ENCODE measurements at places on chromosomes 6 and 20.

GRCh38 chr20:63934271-63935068 is 21.7 kb downstream of the UCKL1 start:
- no peak for DNase-seq

DNA sequence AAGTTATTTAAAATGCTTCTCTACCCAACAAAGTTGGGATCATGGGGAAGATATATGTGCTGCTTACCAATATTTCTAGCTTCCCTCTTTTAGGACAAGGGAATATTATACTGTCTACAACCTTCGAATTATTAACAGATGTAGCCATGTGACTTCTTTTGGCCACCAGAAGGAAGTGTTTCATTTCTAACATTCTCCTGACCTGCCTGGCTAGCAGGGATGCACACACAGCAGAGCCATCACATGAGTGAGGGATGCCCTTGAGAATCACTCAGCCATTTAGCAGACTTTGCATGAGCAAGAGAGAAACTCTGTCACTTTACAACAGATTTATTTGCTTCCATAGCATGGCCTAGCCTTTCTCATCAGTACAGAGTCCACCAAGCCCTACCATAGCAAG is 230.7 kb upstream of the MARCKS start:
- no peak for DNase-seq

DNA sequence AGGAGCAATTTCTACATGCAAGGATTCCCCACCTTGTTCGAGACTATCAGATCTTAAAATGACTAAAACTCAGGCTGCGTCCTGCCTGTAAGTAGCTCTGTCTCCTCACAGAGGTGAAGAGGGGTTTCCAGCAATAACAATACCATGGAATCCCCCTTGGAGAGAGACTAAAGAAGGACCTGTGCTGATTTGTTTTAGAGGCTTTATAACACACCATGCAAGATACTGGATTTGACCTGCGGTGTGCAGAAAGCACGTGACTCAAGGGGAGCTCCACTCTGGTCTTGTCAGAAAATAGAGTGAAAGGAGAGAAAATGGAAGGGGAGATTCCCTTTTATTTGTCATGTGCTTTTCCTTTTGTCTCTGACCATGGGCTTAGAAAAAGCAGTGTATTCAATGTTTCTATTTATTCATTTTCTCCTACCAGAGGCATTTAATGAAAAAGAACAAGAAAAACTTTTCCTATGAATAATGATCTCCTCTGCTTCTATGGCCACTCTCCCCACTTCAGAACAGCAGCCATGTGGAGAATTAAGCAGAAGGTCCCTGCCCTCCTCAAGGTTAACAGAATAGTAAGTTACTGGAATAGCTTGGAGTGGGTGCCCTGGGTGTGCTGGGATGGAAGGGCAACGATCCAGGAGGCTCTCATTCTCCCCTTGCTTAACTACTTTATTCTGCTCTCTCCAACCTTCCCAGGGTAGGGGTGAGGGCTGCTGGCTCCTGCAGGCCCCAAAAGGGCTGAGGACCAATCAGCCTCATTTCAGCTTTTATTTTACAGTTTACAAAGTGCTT is 19.2 kb upstream of the MRPS10 start:
- DNase-seq = no peak

DNA sequence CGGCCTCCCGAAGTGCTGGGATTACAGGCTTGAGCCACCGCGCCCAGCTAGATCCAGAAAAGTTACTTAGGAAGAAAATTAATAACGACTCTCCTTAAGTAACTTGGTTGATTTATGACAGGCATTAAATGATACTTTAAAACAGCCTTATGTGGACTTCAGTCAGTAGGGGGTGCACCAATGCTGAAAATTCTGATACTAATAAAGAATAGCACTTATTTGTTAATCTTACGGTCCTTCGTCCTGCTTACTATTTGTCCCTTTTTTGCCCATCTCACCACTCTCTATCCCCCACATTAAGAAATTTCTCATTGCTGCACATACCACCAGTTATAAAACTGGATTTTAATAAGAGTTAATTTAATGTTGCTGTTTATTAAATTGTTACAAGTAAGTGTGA is 12.7 kb upstream of the PRELID3B start:
- DNase-seq = no peak

DNA sequence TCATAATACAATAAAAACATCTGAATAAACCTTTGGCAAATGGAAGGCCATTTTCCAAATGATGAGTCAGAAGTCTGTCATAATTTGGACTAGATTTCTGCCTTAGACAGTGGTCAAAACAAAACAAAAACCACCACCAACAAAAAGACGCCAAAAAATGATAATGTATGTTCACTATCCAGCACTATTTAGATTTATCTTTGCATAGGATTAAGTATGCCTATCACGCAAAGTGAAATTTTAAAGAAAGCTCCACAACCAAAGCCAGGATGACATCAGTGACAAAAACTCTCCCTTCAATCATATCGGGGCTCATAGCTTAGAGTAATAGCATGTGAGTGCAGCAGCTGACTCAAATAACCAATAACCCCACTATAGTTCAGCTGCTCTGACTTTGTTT is 201.9 kb downstream of the MOXD1 start:
- DNase-seq = no peak

- no peak for DNase-seq
Observed at GRCh38 chr6:36841756-36842155, 2.5 kb upstream of the CPNE5 start.

DNA sequence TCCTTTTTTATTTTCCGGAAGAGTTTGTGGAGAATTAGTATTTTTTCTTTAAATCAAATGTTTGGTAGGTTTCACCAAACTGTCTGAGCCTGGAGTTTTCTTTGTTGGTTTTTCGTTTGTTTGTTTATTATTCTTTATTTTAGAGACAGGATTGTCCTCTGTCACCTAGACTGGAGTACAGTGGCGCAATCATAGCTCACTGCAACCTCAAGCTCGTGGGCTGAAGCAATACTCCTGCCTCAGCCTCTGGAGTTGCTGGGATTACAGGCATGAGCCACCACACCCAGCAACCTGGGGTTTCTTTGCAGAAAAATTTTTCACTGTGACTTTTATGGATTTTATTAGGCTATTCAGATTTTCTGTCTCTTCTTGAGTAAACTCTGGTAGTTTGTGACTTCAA is 120.2 kb upstream of the LOC128125822 start:
- no peak for DNase-seq

DNA sequence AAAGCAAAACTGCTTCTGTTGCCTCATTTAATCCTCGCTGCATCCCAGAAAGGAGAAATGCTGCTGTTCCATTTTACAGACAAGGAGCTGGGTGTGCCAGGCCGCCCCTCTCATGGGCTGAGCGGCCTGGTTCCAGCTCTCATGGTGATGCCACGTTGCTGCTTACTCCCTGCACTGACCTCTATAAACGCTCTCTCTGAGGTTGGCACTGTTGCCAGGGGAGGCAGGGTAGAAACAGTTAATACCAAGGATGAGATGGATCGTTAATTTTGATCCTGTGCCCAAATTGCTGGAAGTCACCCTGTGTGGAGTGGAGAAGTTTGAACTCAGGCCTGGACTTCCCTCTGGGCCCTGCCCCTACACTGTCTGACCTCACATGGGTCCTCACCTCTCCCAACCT is 25.6 kb downstream of the SIRPA start:
- no peak for DNase-seq

DNA sequence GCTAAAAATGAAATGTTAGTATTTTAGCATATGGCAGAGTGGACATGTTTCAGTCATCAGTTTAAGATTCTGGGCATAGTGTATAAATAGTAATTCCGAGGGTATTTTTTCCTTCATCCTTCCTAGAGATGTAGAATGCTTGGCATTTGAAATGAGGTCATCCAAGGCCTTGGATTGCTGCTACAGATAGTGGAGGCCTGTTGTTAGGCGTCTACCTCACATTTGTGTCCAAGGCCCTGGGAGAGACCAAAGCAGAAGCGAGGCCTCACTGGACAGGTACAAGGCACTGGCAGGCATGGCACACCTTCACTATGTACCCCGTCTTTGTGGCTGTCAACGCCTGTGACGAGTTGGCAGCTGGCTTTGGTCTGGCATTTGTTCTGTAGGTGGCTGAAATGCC is 58.0 kb downstream of the DTD1 start:
- DNase-seq = no peak

DNA sequence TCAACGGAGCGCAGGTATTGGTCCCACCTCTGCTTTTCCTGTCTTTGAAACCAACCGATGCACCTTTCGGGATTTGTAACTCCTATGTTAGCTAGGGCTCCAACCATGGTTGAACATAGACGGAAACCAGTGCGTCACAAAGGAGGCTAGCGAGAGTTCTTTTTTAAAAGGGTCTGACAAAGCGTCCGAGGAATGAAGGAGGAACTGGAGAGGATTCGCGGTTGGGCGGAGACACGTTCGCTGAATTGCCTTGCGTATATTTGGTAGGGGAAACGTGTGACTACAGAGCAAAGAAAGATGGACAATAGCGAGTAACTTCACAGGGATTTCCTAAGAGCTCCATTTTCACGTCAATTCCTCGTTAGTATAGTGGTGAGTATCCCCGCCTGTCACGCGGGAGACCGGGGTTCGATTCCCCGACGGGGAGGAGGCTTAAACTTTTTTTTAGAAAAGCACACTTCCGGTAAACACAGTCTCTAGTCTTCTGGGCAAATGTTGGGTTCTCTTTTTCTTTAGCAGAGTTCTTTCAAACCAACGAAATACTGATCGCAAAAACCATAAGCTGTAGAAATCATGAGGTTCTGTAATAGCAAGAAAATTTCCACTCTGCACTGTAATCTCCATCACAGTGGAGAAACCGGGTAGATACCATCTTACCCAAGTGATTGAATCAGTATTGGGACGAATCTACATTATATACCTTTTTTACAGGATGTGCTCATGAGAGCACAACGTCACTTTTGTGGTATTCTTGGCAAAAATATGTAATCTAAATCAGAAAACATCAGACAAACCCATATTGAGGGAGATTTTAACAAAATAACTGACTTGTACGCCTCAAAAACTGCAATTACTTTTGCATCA is 6.6 kb upstream of the ZNF184 start:
- DNase-seq = peak; percentile 93

DNA sequence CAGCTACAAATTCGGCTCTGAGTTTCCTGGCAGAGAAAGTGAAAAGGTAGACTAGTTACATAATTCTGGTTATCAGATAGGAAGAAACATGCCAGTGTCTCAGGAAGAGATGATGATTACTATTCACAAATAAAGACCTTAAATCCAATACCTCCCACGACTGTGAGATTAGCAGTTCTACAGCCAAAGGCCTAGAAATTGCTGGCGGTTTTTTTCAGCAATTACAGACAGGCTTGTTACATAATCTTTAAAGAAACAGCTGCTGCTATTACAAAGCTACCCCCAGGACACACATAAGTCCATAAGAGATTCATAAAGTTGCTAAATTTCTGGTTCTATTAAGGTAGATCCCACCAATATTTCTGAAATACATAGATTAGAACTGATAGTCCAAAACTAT is 40.2 kb downstream of the PIGU start:
- DNase-seq = no peak

GRCh38 chr6:142601427-142601826 is 299.6 kb downstream of the ADGRG6 start:
- DNase-seq = no peak

DNA sequence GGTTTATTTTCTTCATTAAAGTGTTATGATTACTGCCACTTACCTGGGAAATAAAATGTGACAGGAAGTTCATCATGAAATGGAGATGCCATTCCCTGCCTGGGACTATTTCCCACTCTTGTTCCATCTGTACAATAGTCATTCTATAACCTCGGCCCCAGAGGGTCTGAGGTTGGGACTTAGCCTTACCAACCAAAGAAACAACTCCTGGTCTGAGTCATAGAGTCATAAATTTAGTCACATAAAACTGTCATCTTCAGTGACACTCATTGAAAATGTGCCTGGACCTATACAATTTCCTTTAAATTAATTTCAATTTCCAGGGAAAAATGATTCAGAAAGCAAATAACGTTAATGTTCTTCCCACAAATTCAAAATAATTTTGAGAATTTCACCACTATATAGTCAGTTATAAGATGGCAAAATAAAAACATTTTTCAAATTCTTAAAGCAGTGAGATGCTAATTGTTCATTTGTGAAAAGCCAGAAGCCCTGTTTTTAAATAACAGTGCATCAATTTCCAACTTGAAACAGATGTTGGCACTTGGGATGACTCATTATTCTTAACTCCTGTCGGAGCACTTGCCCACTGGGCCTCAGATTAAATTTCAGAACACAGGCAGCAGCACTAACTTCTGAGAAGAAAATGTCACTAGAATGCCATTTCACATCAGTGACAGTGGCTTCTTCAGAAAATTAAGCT is 201.2 kb upstream of the SMLR1 start:
- DNase-seq = no peak

DNA sequence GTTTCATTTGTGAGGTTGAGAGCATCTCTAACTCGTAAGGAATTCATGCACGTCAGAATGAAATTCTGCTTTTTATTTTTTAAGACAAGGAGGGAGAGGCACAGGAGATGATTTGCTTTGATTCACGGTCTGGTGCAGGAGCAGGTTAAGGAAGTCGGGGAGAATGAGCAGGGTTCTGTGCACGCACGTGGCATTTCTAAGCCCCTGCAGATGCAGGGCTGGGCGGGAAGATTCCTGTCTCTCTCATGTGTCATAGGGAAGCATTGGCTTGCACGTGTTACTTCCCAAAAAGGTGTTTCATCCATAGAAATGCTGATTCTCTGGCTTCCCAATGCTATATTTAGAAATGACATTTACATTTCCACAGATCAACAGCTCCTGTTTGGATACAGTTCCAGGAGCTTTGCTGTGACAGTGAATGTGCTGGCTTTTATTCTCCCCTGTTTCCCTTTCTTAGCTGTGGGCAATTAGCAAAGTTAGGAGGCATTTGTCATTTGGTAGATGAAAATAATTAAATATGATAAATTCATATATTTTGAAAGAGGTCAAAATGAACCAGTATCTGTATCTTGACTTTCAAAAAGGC is 119.7 kb upstream of the ZFP64 start:
- DNase-seq = no peak

- DNase-seq = no peak
Observed at GRCh38 chr6:89928604-89929003, 34.3 kb downstream of the GJA10 start.

GRCh38 chr20:37945091-37945547 is 42.2 kb downstream of the VSTM2L start:
- DNase-seq = no peak

DNA sequence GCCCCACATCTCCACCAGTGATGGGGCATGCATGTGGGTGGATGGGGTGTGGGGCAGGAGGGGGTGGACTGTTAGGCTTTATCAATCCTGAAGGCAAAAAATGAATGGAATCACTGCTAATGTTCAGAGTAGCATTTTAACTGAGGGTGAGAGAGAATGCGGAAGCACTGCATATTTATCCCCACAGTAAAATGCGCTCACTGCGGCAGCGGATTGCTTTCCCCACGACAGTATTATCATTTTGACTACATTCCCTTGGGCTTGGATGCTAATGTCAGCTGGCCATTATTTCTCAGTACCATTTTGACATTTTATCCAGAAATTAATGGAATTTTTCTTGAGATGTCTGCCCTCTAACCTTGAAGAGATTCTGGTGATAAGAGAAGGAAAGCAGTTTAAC is 13.4 kb downstream of the ALDH8A1 start:
- no peak for DNase-seq

DNA sequence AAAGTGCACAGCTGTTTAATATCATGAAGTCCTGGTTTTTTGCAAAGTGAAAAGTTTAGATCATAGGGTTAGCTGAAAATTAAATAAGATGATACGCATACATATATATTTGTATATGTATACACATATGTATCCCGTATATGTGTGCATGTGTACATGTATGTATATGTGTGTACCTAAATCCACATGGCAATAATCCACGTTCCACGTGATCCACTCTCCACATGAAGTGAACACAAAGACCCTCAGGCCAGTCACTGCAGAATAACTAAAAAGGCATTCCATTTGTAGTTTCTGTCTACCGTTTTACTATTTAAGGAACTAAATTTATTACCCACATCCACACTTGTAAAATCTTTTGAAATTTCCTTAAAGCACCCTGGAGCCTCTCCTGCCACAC is 294.9 kb downstream of the FOXA2 start:
- no peak for DNase-seq
